ENCODE measurements at places on chromosomes 1 and 21.

DNA sequence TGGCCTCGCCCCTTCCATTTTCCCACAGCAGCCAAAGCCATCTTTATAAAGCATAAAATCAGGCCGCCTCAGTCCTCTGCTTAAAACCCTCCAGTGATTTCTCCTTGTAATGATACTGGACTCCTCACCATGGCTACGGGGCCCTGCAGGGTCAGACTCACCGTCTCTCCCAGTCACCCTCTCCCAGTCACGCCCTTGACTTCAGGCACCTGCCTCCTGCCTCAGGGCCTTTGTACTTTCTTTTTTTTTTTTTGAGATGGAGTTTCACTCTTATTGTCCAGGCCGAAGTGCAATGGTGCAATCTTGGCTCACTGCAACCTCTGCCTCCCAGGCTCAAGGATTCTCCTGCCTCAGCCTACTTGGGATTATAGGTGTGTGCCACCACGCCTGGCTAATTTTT is 47.8 kb downstream of the PIK3CD start:
- DNase-seq = no peak

DNA sequence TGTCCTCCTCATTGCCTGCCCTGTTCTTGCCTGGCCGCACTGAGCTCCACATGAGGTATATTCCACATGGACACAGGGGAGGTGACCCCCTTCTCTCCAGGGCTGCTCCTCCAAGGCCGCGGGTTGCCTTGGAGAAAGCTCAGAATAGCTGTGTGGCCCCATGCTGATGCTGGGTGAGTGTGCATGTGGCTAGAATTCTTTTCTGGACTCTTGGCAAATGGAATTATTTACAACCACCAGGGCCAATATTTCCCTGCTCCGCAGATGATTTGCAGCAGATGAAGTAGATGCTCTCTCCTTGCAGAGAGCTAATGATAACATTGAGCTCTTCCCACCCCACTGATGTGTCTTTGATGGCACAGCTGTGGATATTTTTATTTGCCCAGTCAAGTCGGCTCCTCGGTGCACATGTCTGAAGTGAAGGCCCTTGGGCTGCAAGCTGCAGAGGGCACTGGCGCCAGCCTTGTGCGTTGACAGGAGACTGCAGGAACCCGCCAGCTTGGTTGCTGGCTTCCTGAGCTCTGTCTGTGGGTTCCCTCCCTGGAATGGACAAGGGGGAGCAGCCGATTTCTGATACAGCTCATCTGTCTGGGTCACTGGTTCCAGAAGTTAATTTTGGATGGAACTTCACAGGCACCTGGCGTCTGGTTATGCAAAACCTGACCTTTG is 404.7 kb upstream of the VAMP3 start:
- DNase-seq = no peak

DNA sequence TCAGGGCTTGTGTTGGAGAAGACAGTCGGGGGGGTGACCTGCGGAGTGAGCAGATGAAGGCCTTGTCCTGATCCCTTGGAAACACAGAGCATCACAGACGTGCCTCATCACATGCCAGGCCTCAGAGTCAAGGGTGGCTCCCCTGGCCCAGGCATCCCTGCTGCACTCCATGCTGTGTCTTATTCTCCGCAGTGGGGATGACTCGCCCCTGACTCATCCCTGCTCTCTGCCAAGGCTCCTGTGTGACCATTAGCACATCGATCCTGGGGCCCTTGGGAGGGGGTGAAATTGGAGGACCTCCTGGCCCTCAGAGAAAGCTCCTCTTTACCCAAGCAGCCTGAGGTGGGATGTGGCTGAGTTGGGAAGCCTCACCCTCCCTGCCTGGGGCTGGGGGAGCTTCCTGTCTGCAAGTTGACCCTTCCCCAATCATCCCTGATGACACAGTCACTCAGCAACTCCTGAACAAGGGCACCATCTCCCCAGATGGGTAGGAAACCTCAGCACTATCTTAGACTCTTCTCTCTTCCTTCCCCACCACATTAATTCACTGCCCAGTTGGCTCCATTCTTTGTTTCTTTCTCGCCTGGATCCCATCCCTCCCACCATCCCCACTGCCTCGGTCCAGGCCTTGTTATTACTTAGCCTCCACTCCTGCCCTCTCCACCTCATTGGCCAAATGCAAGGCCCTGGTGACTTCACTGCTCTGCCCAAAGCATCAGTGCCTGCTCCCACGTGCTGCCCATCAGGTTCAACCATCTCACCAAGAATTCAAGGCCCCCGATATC is 74.6 kb downstream of the CAMK2N1 start:
- DNase-seq = no peak

- no peak for DNase-seq
Observed at GRCh38 chr1:44531785-44532566, 126.9 kb downstream of the RNF220 start.

DNA sequence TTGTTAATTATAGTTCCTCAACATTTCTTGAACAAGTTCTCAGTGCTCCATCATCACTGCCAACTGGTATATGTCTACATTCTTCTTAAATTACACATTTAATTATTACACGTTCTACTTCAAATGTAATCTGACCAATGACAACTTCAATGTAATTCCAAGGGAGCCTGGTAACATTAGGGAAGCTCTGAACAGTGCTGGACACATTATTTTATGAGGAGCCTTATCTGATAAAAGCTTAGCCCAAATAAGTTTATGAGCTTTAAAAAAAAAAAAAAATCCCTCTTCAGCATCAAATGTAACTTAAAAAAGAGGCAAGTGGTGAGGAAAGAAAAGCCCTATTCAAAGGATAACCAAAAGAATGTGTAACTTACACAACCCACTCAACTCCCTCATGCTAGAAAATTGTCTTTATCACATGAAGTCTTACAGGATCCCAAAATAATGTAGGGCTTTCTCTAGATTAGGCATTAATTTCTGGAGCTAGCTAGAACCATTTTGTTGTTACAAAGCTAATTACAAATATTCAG is 35.2 kb upstream of the ABCA4 start:
- no peak for DNase-seq

DNA sequence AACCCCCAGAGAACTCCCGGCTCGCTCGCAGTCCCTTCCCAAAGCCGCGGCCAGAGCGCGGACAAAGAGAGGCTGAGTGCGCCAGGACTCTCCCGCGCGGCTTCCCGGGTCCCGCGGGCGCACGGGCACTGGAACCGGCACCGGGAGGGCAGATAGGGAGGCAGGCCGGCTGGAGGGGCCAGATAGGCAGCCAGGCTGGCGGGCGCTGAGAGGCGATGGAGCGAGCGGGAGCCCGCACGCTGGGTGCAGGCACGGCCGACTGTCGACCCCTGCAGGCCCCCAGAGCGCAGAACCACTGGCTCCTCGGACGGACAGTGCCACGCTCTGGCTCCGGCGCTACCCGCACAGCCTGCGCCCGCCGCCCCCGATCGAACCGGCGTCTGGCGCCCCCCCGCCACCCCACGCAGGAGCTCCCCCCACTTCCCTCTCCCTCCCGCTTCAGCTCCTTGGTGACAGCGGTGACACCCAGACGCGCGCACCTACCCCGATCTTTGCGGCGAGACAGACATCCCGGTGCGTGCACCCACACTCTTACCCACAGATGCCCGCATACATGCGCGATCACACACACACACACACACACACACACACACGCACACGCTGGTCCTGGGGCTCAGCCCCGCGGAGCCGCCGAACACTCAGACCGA is 534 bp downstream of the SLC6A9 start:
- peak; percentile 83 for DNase-seq

GRCh38 chr21:36628761-36629460 is 70.0 kb upstream of the SIM2 start:
- no peak for DNase-seq

DNA sequence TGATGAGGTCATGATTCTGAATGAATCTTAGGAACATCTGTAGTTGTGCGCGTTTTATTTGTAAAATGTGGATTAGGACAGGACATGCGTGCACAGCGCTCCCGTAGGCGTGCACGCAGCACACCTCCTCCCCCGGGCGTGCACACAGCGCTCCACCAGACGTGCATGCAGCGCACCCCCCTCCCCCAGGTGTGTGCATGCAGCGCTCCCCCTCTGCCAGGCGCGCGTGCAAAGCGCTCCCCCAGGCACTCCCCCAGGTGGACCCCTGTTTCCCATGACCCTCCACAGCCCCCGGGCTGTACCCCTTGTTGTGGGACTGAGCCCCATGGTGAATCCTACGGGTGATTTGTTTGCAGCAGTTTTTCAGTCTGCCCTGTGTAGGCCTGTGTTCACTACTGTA is 61.6 kb downstream of the S100B start:
- DNase-seq = no peak

DNA sequence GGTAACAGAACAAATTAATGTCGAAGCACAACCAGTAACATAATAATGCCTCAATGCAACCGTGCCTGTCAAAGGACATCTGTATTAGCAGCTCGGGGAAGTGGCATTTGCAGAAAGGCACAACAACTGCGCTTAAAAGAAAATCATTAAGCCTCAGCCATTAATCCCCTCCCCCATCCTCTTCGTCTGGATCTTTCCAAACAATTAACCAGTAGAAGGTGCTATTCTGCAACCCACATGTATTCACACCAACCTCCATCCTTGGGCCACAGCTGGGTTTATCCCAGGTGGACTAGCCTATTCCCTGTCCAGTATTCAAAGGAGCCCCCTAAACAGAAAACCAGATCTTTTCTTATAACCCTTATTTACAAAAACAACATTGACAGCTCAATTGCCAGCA is 2.6 kb downstream of the RERE start:
- DNase-seq = no peak

GRCh38 chr1:20867062-20867461 is 80.0 kb upstream of the HP1BP3 start:
- DNase-seq = no peak

GRCh38 chr1:29793101-29793546 is 556.8 kb downstream of the PTPRU start:
- peak; percentile 92 for DNase-seq

DNA sequence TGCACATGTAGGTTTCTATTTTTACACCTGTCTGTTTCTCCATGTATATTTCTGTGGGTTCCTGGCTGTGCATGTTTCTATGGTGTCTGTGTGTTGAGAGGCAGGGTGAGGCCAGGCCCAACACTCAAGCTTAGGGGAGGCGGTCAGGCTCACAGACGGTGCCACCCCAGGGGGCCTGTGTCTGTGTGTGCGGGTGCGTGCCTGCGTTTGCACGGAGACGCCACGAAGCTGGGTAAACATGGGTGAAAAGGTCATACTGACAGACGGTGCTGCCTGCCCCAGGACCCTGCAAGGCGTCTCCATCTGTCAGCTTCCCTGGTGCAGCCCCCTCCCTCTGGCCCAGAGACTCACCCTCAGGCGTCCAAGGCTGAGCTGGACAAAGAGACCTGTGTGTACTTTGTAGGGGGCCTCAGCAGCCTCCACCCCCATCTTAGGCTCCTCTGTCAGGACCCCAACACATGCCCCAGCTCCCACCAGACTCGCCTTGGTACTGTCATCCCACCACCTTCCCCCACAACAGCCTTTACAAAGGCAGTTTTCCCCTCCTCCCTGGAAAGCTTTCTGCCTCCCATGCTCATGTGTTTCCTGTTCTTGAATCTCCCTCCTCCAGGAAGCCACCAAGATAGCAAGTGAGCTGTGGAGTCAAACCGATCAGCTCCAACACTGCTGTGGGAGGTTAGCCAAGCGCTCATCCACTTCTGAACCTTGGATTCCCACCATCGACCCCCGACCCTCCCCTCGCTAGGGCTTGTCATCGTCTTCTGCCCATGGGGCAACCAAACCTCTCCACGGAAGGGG is 34.1 kb downstream of the PTPRF start:
- no peak for DNase-seq

DNA sequence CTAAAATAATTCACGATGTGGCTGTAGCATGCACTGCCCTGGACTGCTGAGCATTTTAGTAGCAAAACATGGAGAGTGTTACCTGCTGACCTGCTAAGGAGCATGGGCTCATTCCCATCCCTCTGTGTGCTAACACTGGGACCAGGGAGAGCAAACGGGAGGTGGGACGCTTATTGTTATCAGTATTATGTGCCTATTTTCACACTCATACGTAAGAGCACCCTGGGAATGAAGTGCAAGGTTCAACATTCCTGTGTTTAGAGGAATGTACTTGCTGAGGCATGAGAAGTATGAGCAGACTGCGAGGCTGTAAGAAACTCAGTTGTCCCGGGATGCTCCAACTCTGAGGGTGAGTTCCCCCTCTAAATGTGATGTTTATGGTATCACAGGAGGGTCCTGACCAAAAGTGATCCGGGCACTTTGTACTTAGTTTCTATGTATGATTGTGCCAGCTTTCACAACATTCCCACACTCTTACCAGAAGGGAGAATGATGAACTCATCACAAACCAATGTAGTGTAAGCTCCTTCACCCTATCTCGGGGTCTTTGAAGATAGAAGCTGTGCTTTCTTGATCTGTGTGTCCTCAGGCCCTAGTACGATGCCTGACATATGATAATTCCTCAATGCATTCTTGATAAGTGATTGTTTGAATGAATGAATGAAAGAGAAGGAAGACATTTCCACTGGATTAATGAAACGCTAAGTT is 164.8 kb downstream of the KCNJ6 start:
- DNase-seq = no peak

- DNase-seq = no peak
Observed at GRCh38 chr1:5576011-5576672, 416.1 kb downstream of the NPHP4 start.

DNA sequence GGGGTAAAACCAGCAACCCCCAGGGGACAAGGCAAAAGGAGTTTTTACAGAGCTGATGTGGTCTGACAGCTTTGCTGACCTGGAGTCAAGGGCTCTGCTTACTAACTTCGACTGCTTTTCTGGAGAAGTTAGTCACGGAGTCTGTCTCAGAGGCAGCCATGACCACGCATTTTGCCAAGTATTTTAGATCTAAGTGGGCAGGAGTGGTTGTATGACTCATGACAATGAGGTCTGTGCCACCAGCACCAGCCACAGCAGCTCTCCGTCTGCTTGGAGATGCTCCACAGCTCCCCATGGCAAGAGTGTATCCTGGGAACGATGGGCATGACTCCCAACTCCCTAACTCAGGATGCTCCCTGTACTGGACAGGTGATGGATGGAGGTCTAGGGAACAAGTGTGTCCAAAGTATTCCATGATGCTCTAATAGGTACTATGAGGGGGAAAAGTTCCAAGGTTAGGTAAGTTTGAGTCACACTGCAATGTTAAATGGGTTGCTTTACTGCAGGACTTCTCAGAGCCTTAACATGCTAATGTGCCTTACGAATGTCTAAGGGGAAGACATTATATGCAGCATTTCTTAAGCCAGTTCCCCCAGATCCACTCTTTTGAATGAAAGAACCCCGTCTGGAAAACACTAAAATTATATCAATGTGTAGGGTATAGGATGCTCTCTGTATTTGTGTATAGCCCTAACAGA is 359.0 kb downstream of the HHAT start:
- no peak for DNase-seq

DNA sequence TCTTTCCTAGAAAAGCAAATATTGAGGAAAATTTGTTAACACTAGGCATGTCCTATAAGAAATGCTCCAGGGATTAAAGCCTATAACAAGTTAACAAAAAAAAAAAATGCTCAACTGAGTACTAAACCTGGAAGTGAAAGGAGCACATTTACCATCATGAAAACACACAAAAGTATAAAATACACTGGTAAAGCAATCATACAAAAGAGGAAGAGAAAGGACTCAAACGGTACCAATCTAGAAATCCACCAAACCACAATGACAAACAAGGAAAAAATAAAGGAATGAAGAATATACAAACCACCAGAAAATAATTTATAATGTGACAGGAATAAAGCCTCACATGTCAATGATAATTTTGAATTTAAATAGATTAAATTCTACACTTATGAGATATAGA is 21.2 kb downstream of the CD1E start:
- no peak for DNase-seq
